ENCODE measurements at places on chromosomes 11 and 22.

- no peak for DNase-seq
These were observed 121.1 kb downstream of the PAX6 start for GRCh38 chr11:31690041-31690440.

DNA sequence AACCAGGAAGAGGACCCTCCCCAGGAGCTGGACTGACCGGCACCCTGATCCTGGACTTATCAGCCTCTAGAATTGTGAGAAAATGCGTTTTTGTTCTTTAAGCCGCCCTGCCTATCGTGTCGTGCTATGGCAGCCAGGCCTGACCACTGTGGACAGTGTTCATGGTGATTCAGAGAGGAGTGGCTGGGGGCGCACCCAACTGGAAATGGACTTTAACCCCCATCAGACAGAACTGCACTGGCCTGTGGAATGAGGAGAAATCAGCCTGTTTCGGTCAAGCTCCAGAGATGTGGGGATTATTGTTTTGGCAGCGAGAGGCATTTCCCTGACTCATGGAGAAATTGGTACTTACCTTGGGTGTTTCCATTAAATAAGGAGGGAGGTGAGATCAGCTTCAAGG is 1437.8 kb downstream of the BRD1 start:
- DNase-seq: no peak

DNA sequence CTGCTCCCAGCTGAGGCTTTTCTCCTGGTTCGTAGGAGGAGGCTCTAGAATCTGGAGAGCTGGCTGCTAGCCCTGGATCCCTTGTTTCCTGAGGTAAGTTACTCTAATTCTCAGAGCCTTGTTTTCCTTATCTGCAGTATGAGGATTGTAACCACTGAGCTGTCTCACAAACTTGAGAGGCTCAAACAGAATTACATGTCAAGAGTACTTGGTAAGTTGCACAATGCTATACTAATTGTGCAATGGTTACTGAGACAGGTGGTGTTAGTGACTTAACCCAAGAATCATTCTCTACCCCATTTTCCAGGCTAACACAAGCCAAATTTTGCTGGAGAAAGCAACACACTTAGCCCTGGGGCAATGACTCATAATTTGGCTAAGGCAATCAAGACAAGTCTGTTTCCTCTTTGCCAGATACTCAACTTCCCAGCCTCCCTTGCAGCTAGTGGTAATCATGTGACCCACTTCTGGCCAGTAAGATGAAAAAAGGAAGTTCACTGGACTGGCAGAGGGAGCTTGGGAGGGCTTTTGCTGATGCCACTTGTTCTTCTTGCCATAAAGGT is 348.0 kb downstream of the TENM4 start:
- peak; percentile 42 for DNase-seq

- no peak for DNase-seq
These were observed 258.4 kb downstream of the GRM5 start for GRCh38 chr11:88807349-88807748.

GRCh38 chr22:42326301-42326700 is 55.8 kb upstream of the TCF20 start:
- no peak for DNase-seq

DNA sequence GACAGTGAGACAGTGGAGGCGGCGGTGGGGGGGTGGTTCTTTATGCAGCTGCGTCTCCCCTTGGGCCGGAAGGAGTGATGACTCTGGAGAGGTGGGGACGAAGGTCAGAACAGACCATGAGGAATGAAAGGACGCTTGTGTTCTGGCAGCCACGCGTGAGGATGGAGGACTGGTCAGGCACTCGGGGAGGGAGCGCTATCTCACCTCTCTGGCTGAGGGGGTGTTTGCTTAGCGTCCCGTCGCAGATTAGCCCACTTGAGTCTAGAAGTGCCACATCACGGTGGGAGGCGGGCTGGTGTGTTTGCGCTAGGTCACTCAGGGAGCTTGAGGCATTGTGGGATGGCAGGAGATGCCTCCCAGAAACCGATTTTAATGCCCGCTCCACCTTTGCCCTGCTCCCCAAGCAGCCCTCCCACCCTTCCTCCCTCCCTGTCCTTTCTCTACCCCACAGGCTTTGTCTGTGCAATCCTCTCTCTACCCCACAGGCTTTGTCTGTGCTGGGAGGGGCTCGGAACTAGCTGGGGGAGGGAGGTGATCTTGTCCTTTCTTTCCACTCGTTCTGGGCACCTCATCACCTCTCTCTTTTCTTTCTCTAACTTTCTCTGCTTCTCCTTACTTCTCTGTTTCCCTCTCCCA is 97.8 kb downstream of the PKNOX2 start:
- no peak for DNase-seq

Data from brain microvascular endothelial cell (primary cell).